ENCODE measurements at places on chromosomes 12 and 14.

GRCh38 chr12:12482959-12483358, 79.7 kb downstream of the DUSP16 start:
- no peak for DNase-seq

GRCh38 chr12:68733661-68734071, 12.3 kb upstream of the SLC35E3 start:
- DNase-seq: no peak

GRCh38 chr12:55765736-55766290, 22.9 kb downstream of the GDF11 start:
- no peak for DNase-seq

DNA sequence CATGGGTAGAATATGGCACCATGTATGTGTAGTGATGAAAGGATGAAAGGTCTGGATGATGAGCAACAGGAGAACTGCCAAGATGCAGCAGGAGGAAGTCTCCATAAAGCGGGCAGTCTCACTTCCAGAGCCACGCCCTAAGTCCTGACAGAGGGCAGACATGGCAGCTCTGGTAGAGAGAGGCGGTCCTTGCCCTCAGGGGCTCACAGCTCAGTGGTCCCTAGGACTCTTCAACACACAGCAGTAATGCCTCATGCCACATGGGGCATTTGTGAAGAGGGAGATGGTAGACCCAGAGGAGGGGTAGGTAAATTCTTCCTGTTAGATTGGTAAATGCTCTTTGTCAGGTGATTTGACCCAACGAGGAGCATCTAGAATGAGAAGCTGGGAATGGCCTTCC, 1088.4 kb downstream of the BCL11B start:
- no peak for DNase-seq

GRCh38 chr12:42571327-42572009, 18.1 kb downstream of the PRICKLE1 start:
- DNase-seq: no peak

DNA sequence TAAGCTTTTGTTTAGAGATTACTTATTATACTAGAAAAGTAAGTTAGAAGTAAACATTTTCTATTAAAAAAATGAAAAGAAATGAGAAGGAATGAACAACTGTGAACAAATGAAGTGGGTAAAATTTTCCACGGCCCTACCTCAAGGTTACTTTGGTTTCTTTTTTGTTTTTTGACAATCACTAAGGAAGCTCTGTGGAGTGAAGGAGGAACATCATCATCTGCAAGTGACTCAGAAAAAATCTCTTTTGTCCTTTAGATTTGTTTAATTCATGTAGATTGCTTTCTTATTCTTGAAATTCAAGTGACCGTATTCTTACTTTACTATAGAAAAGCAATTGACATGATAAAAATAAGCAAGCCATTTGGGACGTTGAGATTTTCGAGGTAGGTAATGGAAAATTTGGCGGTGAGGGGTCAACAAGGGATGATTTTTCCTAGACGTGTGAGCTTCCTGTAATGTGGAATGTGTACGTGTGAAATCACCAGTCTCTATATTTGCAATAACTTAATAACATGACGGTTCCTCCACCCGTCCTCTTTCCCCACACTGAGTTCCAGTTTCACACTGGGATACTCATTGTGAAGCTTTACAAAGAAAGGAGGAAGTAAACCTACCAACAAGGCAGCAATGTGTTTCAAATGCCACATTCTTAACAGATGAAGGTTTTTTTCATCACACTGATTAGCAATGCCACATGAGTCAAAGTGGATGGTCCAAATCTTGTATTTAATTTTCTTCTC, 62.3 kb upstream of the EGLN3 start:
- no peak for DNase-seq

- no peak for DNase-seq
Measured at GRCh38 chr12:113853491-113853890, 112.6 kb downstream of the RBM19 start.

DNA sequence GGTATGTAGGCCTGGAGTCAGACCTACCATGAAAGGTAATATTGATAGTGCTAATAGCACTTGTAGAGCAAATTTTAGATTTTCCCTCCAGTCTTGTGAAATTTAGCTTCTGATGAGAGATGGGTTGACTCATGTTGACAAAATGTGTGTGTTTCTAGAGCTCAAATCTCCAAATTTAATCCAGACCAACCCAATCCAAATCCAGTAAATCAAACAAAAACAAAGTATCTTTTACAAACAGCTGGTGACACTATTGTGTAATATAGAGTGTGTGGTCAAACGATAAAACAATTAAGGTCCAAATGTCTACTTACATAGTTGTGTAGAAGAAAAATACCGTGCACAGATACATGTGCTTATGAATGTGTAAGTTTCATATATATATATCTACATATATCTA, 63.4 kb upstream of the KITLG start:
- DNase-seq: no peak
